ENCODE measurements at places on chromosomes 7 and 10.

- DNase-seq = no peak
Observed at GRCh38 chr7:132825222-132825621, 249.0 kb upstream of the PLXNA4 start.

DNA sequence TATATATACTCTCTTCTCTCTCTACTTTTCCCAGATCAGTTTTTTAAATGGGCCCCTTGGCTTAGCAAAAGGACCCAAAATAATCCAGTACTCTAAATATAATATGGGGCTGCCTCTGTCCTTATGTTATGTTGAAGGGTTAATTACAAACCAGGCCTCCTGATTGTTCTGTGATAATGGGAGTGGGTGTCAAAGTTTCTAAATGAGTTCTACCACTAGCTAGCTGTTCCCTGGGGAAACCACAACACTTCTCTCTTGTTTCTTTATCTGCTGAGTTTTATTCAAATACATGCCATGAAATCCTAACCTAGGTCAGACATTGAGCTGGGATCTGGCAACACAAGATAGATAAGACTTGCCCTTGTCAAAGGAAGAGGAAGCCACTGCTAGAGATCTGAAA lies 3.8 kb downstream of the HTR5A start:
- no peak for DNase-seq

DNA sequence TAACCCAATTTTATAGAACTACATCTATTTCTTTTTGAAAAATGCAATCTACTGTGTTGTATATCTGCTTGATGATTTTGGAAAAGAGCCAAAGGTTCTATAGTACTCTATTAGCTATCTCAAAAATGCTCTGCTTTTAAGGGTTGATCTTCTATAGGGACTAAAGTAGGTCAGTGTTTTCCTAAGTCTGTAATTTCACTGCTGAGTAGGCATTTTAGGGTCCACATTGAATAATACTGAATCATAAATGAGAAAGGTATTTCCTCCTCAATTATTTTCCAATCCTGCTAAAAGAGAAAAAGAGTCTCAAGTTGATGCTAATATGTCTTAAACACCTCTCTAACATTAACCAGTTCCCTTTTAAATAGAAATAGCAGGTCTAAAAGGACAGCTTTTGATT lies 244.2 kb downstream of the LHFPL3 start:
- no peak for DNase-seq

DNA sequence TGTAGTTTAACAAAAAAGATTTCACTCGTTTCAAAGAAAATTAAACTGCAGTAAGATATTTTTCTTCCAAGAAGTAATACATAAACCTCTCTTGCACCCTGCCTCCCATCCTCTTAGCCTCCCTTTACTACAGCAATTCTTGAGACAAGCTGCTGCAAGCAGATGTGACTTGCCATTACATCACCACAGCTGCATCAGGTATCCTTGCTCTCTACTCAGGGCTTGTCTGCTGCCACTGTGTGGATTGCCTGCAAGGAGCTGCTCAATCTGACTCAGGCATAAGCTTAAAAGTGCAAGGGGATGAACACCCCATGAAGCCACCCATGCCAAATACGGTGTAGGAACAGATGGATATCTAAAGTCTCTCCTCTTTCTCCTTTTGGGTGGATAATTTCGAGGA lies 609.9 kb downstream of the DNAJB9 start:
- DNase-seq = no peak

DNA sequence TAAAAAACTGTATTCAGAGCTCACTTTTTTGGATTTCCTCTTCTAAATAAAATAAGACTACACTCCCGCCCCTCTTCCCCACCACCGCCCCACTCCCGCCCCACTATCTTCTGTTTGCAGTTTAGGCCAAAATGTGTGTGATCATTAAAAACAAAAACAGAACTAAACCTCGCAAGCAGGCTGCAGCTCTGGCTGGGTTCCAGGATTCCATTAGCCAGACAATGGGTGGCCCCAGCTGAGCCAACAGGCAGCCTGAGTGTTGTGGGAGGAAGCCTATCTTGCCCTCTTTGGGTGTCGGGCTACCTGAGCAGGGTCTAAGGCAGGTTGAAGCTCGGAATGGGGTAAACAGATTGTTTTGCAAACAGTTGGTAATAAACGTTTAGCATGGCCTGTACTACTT lies 41.7 kb downstream of the ARL4A start:
- no peak for DNase-seq

DNA sequence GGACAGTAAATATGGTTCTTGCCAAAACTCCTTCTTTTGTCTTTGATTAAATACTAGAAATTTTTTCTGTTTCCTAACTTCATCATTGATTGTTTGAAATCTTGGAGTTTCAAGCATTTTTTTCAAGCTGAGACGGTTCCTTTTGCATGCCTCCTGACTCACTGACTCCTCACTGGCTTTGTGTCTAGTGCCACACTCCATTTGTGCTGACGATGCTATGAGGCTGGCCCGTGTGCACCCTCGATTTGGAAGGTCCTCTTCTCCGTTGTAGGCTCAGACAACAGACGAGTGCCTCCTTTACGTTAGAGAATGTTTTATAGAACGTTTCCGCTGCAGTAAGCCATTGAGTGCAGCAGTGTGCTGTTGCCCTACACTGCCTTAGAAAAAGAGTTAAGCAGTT lies 10.8 kb upstream of the CSGALNACT2 start:
- DNase-seq = no peak

- no peak for DNase-seq
Observed at GRCh38 chr7:101945034-101945758, 127.8 kb downstream of the CUX1 start.

DNA sequence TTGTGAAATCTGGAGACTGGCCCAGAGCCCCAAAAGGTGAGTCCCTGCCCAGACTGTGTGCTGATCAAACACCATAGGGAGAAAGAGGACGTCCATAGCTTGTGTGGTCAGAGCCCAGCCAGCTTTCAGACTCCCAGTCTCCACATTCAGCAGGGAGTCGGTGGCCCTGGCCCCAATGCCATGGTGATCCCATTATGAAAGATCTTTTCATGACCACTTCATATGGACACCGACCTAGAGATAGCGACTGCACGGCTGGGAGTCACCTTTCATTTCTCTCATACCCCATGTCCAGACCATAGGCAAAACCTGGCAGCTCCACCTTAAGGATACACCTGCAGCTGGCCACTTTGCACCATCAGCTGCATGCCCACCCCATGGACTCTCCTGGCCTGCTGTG lies 126.4 kb downstream of the ARHGAP22 start:
- no peak for DNase-seq

DNA sequence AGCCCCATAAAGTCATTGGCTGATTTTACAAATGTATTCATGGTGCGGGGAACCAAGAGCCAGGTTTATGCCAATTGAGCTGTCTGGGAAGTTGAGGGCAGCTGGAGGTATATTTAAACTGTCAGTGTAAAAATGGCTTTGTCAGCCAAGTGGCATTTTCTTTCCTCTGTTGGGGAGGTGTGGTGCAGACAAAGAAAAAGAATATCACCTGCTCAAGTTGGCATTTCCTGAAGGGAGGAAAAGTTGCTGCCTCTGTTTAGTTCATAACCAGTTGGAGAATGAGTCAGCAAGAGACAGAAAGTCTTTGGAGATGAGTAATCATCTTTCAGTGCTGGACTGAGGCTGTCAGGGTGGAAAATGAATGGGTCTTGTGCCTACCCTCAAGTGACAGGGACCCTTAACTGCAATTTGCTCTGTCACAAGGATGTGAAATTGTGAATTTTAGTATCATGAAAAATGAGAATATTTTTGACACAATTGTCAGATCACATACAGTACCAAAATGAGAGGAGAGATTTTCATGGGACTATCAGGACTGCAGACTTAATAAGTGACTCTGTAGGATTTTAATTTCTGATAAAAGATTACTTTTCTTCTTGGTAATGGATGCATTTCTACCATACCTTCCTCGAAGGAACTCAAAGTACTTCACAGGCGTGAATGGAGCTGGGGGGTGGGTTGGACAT lies 137.3 kb downstream of the ANLN start:
- DNase-seq = no peak
